A549 treated with CORT108297 at 1 μM for 4 hours (cell line): ENCODE measurements at places on chromosomes 12 and 14. TPM values are rescaled to one million over a fixed set of nuclear protein-coding genes. Genes with fewer than 3 reads are reported as not detected.

PPP2R5E gene
- total RNA-seq = 21.5 to 26.8 TPM (median 24.0 TPM) in 5 replicates

OR4M1 gene
- not detected in 5 replicates for total RNA-seq

KCNH3 gene
- total RNA-seq = 1.8 to 2.9 TPM (median 2.8 TPM) in 5 replicates

C2CD5 gene
- total RNA-seq = 12.4 to 15.5 TPM (median 13.5 TPM) in 5 replicates

GDF3 gene
- total RNA-seq = not detected in 5 replicates

BEGAIN gene
- total RNA-seq = 7.0 to 11.8 TPM (median 9.8 TPM) in 5 replicates
